ENCODE measurements at places on chromosomes 2 and 18. TPM values are rescaled to one million over a fixed set of nuclear protein-coding genes. Genes with fewer than 3 reads are reported as not detected.
A peak's percentile ranks its signal among the peaks of the same experiment; 100 is the strongest.

DNA sequence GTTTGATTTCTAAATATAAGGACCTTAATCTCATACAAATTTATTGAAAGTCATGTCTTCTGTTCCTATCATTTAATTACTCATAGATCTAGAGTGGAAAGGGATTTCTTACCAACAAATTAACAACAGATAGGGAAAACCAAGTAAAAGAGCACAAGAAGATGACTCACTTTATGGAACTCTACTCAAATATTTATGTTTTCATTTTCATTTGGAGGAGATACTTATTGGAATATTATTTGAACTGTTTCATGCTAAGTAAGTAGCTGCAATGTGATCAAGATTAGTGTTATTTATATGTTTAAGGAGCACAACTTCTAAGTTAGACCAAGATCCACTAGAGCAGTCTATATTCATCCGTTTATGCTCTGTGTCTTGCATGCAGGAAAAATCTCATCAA, 1.3 kb downstream of the NT5C1B start:
- no peaks in the 10 kb centered on the region for H3K36me3 ChIP-seq
- DNase-seq, result no peak
- no peak overlapping the region for H3K27ac ChIP-seq
- H3K27me3 ChIP-seq, result no peaks in the 10 kb centered on the region
- H3K4me1 ChIP-seq, result no peaks in the 10 kb centered on the region

GRCh38 chr2:240591784-240592183, 5.2 kb downstream of the CAPN10 start:
- no peak for DNase-seq
- peaks cover 31% of the 10 kb centered on the region for H3K36me3 ChIP-seq
- no peak overlapping the region for H3K4me3 ChIP-seq
- H3K27ac ChIP-seq, result no peak overlapping the region

DNA sequence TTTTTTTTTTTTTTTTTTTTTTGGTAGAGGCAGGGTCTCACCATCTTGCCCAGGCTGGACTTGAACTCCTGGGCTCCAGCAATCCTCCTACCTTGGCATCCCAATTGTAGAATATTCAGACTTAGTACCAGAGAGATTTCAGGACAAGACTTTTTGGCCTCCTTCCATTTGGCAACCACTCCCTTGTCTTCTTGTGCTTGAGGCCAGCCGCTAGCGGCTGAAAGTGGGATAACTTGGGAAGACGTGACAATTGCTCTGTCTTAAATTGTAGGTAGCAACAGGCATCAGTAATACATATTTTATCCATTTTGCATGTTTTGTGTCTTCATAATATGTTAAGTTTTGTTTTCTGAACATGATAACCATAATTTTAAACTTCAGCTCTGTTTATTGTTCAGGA, 53.3 kb upstream of the TTN start:
- no peak overlapping the region for H3K4me3 ChIP-seq
- no peaks in the 10 kb centered on the region for H3K36me3 ChIP-seq
- H3K27me3 ChIP-seq, result no peaks in the 10 kb centered on the region
- peak overlapping the region; percentile 87 for H3K27ac ChIP-seq
- no peak for DNase-seq

DNA sequence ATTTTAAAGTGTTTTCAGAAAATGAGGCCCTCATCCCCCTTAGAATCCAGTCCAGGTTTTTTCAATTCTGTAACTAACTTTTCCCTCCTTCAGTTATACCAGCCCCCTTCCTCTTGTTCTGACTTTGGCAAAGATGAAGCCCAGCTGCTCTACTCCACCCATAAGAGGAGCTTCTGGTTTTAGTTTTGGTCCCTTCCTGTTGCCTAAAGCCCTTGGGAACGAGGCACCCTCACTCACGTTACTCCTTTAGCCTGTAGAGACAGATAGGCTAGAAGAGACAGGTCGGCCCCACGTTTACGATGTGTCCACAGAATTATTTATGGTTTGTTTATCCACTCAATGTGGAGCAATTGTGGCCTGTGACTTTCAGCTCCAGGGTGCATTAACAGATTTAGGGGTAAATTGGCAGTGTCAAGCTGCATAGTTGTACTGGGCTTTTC, 454.2 kb upstream of the TNP1 start:
- H3K27ac ChIP-seq, result no peak overlapping the region
- H3K27me3 ChIP-seq, result no peaks in the 10 kb centered on the region
- no peak overlapping the region for H3K4me3 ChIP-seq
- no peaks in the 10 kb centered on the region for H3K36me3 ChIP-seq
- DNase-seq, result no peak

DNA sequence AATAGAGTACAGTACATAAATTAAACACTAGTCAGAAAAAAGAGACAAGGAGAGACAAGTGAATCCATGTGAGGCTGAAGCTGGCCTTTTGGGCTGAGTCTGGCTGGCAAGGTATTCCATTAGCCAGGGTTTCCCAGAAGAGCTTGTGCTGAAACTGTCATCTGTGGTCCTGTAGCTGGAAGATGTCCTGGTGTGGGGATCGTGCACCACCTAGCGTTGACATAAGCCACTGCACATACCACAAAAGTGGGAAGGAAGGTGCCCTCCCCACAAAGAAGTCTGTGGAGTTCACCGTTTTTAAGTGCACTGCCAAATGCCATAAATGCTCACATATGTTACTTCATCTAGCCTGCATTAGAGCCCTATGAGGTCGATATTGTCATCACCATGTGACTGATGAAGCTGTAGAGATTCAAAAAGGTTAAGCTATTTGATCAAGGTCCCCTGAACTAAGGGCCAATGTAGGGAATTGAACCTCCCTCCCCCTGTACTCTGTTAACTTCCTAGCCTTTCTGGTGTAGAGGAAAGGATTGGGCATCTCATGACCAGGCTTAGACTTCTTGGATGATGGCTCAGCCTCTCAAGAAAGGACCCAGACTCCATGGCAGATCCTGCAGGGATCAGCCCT, 31.9 kb upstream of the GALNT14 start:
- H3K4me1 ChIP-seq, result no peaks in the 10 kb centered on the region
- no peaks in the 10 kb centered on the region for H3K36me3 ChIP-seq
- H3K27ac ChIP-seq, result no peak overlapping the region

DNA sequence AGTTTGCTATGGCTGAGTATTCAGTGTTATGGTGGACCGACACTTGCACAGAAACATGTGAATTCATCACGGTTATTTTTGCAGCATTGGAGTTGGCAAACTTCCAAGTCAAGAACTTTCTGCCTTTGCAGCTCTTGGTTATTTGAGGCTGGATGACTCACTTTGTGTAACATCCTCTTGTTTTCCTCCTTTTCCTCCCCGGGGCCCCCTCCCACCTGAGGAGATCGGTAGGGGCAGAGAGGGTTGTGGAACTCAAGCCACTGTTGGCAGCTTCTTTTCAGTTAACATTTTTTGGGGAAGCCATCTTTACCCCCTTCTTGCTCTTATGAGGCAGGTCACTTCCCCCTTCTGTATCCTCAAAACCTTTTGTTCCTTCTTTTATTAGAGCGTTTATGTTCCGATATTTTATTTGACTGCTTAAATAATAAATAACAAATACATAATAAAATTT, 48.6 kb downstream of the DDX1 start:
- H3K36me3 ChIP-seq, result no peaks in the 10 kb centered on the region
- no peaks in the 10 kb centered on the region for H3K27me3 ChIP-seq
- no peak overlapping the region for H3K4me3 ChIP-seq

DNA sequence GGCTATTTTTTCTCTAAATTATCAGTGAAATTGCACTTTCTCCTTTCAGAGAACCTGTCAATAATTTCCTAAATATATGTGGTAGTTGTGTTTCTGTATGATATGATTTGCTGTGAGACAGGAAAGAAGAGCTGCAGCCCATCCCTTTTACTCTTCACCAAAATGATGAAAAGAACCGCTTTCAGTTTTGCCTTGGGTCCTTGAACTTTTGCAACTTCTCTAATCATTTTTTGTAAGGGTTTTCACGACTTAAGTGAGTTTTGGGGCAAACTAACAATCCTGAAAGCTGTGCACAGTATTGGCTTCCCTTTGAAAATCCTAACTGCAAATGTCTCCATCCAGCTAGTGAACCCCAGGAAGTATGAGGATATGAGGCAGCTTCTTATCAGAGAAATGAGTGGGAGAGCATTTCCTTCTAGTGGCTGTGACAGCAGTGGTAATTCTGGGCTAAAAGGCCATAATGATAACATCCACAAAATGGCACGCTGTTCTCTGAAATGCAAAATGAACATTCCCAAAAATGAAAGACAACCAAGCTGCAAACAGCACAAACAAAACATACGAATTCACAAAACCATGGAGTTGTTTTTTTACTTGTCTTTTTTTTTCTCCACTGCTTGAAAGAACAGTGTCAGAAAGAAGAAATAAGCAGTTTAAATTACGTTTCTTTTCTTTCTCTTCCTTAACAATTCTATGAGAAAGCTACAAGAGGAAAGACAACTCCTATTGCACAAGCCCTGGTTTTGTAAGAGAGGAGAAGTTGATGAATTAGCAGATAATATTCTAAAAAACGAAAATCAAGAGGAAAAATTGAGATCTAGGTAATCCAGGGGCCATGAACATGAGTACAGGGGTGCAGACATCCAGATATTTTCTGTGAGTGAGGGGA, 1291.6 kb upstream of the ZEB2 start:
- no peaks in the 10 kb centered on the region for H3K27me3 ChIP-seq
- no peaks in the 10 kb centered on the region for H3K4me1 ChIP-seq
- DNase-seq, result no peak
- H3K27ac ChIP-seq, result no peak overlapping the region

GATA6 gene
- 89.3 TPM for total RNA-seq

OTOS gene
- total RNA-seq, result not detected

UNC80 gene
- 0.11 TPM for total RNA-seq

CD207 gene
- total RNA-seq, result not detected

All from ascending aorta (tissue), 2 donors.